Heart left ventricle (tissue), 16 donors: ENCODE measurements at places on chromosomes 13 and 19. TPM values are rescaled to one million over a fixed set of nuclear protein-coding genes. Genes with fewer than 3 reads are reported as not detected.
A peak's percentile ranks its signal among the peaks of the same experiment; 100 is the strongest.

- H3K27me3 ChIP-seq, result no peaks in the 10 kb centered on the region
- H3K4me1 ChIP-seq, result no peaks in the 10 kb centered on the region
- H3K27ac ChIP-seq, result no peak overlapping the region
- H3K36me3 ChIP-seq, result no peaks in the 10 kb centered on the region
- no peak overlapping the region for H3K4me3 ChIP-seq
Observed at GRCh38 chr13:66965181-66965580, 265.0 kb downstream of the PCDH9 start.

GRCh38 chr19:30332445-30333234 lies 39.5 kb upstream of the ZNF536 start:
- no peaks in the 10 kb centered on the region for H3K27me3 ChIP-seq
- H3K4me1 ChIP-seq, result no peaks in the 10 kb centered on the region

- no peak overlapping the region for H3K4me3 ChIP-seq
- no peaks in the 10 kb centered on the region for H3K36me3 ChIP-seq
- no peaks in the 10 kb centered on the region for H3K27me3 ChIP-seq
- H3K27ac ChIP-seq, result no peak overlapping the region
Observed at GRCh38 chr13:27549406-27549981, 70.8 kb downstream of the LNX2 start.

GRCh38 chr19:10009714-10010224 lies 535 bp downstream of the COL5A3 start:
- peak overlapping the region; percentile 4 for H3K27ac ChIP-seq
- H3K4me1 ChIP-seq, result peaks cover 11% of the 10 kb centered on the region
- no peaks in the 10 kb centered on the region for H3K36me3 ChIP-seq
- H3K27me3 ChIP-seq, result peaks cover 53% of the 10 kb centered on the region
- DNase-seq, result no peak
- H3K4me3 ChIP-seq, result peak overlapping the region; percentile 66

DNA sequence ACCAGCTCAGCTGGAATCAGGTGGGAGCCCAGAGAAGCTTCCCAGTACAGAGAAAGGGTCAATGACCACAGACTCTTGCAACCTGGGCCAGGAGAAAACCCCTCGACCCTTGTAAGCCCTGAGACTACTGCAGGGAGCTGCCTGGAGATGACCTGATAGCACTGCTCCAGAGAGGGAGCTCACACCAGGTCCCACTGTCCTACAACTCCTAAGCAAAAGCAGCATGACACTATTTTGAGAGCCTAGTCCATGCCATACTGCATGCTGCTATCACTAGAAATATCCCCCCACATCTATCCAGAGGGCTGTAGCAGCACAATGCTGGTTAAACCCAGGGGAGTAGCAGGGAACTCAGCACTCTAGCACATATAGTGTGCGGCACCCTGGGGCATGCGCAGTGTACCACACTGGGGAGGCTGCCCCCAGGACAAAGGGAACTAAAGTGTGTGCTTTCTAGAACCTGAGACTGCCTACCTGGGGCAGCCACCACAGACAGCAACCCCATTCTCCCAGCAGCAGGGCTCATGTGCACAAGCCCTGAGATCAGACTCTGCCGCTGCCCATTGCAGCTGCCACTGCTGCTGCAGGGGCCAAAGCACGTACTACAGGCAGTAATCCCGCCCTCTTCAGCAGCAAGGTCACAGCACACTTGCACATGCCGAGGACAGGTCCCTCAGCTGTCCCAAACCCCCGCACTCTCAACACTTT lies 27.1 kb upstream of the N4BP2L1 start:
- H3K27ac ChIP-seq, result no peak overlapping the region
- no peak for DNase-seq
- H3K36me3 ChIP-seq, result no peaks in the 10 kb centered on the region
- H3K27me3 ChIP-seq, result no peaks in the 10 kb centered on the region
- H3K4me1 ChIP-seq, result no peaks in the 10 kb centered on the region

Gene ZNF146
- 41.1 TPM for polyA plus RNA-seq

Gene ZNF285
- 2.3 TPM for polyA plus RNA-seq

- no peaks in the 10 kb centered on the region for H3K36me3 ChIP-seq
- no peaks in the 10 kb centered on the region for H3K27me3 ChIP-seq
- no peaks in the 10 kb centered on the region for H3K4me1 ChIP-seq
- H3K27ac ChIP-seq, result no peak overlapping the region
- no peak overlapping the region for H3K4me3 ChIP-seq
Observed at GRCh38 chr13:46405457-46405856, 18.4 kb upstream of the RUBCNL start.

Gene TBC1D17
- 30.7 TPM for polyA plus RNA-seq

Gene DNAAF3
- 1.8 TPM for polyA plus RNA-seq

Gene CD22
- 0.11 TPM for polyA plus RNA-seq

Gene B9D2
- 14.6 TPM for polyA plus RNA-seq

GRCh38 chr19:33304760-33305647 lies 2.7 kb upstream of the CEBPA start:
- no peak overlapping the region for H3K4me3 ChIP-seq
- no peak overlapping the region for H3K27ac ChIP-seq
- no peaks in the 10 kb centered on the region for H3K36me3 ChIP-seq
- no peak for DNase-seq
- H3K4me1 ChIP-seq, result no peaks in the 10 kb centered on the region
- H3K27me3 ChIP-seq, result peaks cover 31% of the 10 kb centered on the region

- no peak overlapping the region for H3K4me3 ChIP-seq
- H3K4me1 ChIP-seq, result no peaks in the 10 kb centered on the region
- DNase-seq, result no peak
- H3K27me3 ChIP-seq, result no peaks in the 10 kb centered on the region
Observed at GRCh38 chr13:84528408-84529070, 646.3 kb upstream of the SLITRK1 start.

GRCh38 chr13:67225252-67226159 lies 4.6 kb downstream of the PCDH9 start:
- DNase-seq, result no peak
- no peaks in the 10 kb centered on the region for H3K27me3 ChIP-seq
- H3K4me3 ChIP-seq, result no peak overlapping the region
- no peaks in the 10 kb centered on the region for H3K36me3 ChIP-seq

DNA sequence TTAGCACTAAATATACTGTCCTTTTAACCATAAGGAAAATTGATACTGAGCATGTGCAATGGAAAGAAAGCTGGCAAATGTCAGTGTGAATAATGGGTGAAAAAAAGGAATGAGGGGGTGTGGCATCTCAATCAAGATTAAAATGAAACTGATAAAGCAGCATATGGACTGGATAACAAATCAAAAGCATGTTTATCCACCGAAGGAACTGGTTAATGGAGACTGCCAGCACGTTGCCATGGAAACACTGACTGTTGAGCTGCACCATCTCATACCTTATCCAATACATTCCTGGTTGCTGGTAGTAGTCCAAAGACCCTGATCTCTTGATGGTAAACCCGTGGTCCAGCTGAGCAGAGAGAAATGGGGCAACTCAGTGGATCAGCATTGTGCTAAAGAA lies 311.4 kb upstream of the MAB21L1 start:
- DNase-seq, result no peak
- H3K4me1 ChIP-seq, result no peaks in the 10 kb centered on the region
- H3K27ac ChIP-seq, result no peak overlapping the region
- no peaks in the 10 kb centered on the region for H3K27me3 ChIP-seq
- no peaks in the 10 kb centered on the region for H3K36me3 ChIP-seq
- no peak overlapping the region for H3K4me3 ChIP-seq

GRCh38 chr13:93199856-93200255 lies 26.8 kb upstream of the GPC6 start:
- H3K27ac ChIP-seq, result no peak overlapping the region
- H3K4me3 ChIP-seq, result no peak overlapping the region
- no peaks in the 10 kb centered on the region for H3K4me1 ChIP-seq
- no peak for DNase-seq
- no peaks in the 10 kb centered on the region for H3K36me3 ChIP-seq
- no peaks in the 10 kb centered on the region for H3K27me3 ChIP-seq

Gene EFNB2
- 17.7 TPM for polyA plus RNA-seq

GRCh38 chr13:21694831-21695230 lies 24.0 kb downstream of the FGF9 start:
- H3K27ac ChIP-seq, result no peak overlapping the region
- peak; percentile 65 for DNase-seq
- no peak overlapping the region for H3K4me3 ChIP-seq
- peaks cover 11% of the 10 kb centered on the region for H3K4me1 ChIP-seq
- H3K36me3 ChIP-seq, result no peaks in the 10 kb centered on the region
- no peaks in the 10 kb centered on the region for H3K27me3 ChIP-seq

GRCh38 chr13:98599502-98600328 lies 22.8 kb upstream of the STK24 start:
- no peak overlapping the region for H3K27ac ChIP-seq
- no peak for DNase-seq
- no peak overlapping the region for H3K4me3 ChIP-seq
- no peaks in the 10 kb centered on the region for H3K27me3 ChIP-seq

Gene BLOC1S3
- 2.0 TPM for polyA plus RNA-seq

DNA sequence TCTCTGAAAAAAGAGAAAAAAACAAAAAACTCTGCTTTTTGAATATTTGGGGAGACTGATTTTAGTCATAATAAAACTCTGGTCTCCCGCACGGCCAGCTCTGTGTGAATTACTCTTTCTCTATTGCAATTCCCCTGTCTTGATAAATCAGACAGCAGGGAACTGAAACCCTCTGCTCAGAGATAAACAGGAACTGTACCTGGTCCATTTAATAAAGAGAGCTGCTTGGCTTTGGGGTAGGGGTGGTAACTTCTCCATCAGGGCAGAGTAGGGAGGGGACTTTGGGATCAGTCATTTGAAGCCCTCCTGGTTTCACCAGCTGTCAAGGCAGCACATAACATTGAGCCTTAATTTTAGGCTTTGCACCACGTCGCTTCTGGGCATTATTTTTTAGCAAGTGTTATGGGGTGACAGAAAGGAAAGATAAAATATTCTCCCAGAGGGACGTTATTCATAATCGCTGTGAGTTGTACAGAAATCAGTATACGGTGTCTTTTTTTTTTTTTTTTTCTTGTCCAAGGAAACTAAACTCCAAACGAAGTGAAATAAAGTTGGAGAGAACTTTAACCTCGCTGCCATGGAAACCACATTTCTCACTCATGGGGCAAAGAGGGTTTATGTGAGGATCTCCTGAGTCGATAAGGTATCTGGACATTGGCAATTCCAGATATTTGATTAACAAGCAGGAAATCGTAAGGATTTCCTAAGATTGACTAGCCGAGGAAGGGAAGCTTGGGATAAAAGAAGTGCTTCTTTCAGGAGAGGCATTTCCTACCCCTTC lies 99.0 kb upstream of the MRI1 start:
- no peaks in the 10 kb centered on the region for H3K4me1 ChIP-seq
- no peaks in the 10 kb centered on the region for H3K36me3 ChIP-seq
- no peak for DNase-seq
- no peaks in the 10 kb centered on the region for H3K27me3 ChIP-seq

DNA sequence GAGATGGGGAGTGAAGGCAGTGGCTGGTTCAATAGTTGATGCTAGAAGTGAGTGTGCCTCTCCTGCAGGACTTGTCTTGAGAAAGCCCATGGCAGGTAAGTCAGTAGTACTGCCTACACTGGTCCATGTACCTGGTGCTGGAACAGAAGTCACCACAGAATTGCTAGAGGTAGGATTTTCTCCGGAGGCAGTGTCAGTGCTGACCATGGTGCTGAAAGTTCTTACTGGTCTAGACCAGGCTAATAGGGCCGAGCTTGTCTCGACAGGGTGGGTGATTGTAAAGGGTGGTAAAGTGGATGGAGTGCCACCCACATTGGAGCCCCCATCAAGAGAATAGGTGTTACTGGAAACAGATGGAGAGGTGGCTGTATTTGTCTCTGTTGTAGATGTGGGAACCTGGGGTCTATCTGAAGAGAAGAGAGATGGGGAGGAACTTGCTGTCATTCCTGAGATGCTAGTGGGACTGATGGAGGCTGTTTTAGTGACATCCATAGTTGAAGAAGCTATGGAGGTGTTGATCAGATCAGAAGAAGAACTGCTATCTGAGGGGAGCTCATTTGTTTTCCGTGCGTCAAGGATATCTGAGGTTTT lies 36.6 kb downstream of the MUC16 start:
- no peak for DNase-seq
- H3K27me3 ChIP-seq, result no peaks in the 10 kb centered on the region
- H3K36me3 ChIP-seq, result no peaks in the 10 kb centered on the region
- no peaks in the 10 kb centered on the region for H3K4me1 ChIP-seq

- DNase-seq, result no peak
- peaks cover 11% of the 10 kb centered on the region for H3K4me1 ChIP-seq
- H3K36me3 ChIP-seq, result no peaks in the 10 kb centered on the region
Observed at GRCh38 chr13:99614465-99614885, 113.2 kb downstream of the TM9SF2 start.

DNA sequence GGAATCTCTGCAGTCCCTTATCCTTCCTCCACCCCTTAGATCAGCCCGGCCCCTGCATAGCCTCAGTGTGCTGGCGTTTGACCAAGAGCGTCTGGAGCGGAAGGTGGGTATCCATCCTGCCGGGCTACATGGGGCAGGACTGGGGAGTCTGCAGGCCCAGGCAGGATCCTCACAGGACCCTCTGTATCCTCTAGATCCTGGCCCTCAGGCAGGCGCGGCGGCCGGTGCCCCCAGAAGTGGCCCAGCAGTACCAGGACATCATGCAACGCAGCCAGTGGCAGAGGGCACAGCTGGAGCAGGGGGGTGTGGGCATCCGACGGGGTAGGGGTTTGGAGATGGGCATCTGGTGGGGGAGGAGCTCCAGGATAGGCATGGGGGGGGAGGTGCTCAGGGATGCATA lies 8.9 kb downstream of the PODNL1 start:
- DNase-seq, result no peak
- no peak overlapping the region for H3K27ac ChIP-seq
- no peak overlapping the region for H3K4me3 ChIP-seq
- H3K27me3 ChIP-seq, result no peaks in the 10 kb centered on the region
- H3K36me3 ChIP-seq, result peaks cover 39% of the 10 kb centered on the region

Gene CD79A
- 0.51 TPM for polyA plus RNA-seq

- H3K27me3 ChIP-seq, result no peaks in the 10 kb centered on the region
- no peak overlapping the region for H3K4me3 ChIP-seq
- H3K4me1 ChIP-seq, result no peaks in the 10 kb centered on the region
- no peaks in the 10 kb centered on the region for H3K36me3 ChIP-seq
- DNase-seq, result no peak
Observed at GRCh38 chr13:110197026-110197425, 109.9 kb downstream of the COL4A1 start.

GRCh38 chr13:29594710-29595379 lies 643 bp downstream of the SLC7A1 start:
- H3K27me3 ChIP-seq, result no peaks in the 10 kb centered on the region
- DNase-seq, result peak; percentile 69
- H3K4me3 ChIP-seq, result peak overlapping the region; percentile 83
- peaks cover 4% of the 10 kb centered on the region for H3K4me1 ChIP-seq

- H3K4me1 ChIP-seq, result no peaks in the 10 kb centered on the region
- H3K36me3 ChIP-seq, result no peaks in the 10 kb centered on the region
- H3K27ac ChIP-seq, result no peak overlapping the region
- no peak overlapping the region for H3K4me3 ChIP-seq
- H3K27me3 ChIP-seq, result no peaks in the 10 kb centered on the region
Observed at GRCh38 chr13:58324161-58324560, 692.6 kb downstream of the PCDH17 start.
